Esophagus muscularis mucosa (tissue), 4 donors: ENCODE measurements at places on chromosomes 3 and 15.

- peaks cover 13% of the 10 kb centered on the region for H3K36me3 ChIP-seq
- H3K27ac ChIP-seq = no peak overlapping the region
- peaks cover 15% of the 10 kb centered on the region for H3K4me1 ChIP-seq
- H3K4me3 ChIP-seq = no peak overlapping the region
These were observed 82.5 kb downstream of the RFTN1 start for GRCh38 chr3:16430717-16431630.

GRCh38 chr15:63190769-63191649 is 1.6 kb downstream of the RAB8B start:
- H3K4me3 ChIP-seq = peak overlapping the region; percentile 69
- H3K27me3 ChIP-seq = no peaks in the 10 kb centered on the region
- no peaks in the 10 kb centered on the region for H3K36me3 ChIP-seq
- no peak for DNase-seq
- H3K4me1 ChIP-seq = peaks cover 55% of the 10 kb centered on the region

DNA sequence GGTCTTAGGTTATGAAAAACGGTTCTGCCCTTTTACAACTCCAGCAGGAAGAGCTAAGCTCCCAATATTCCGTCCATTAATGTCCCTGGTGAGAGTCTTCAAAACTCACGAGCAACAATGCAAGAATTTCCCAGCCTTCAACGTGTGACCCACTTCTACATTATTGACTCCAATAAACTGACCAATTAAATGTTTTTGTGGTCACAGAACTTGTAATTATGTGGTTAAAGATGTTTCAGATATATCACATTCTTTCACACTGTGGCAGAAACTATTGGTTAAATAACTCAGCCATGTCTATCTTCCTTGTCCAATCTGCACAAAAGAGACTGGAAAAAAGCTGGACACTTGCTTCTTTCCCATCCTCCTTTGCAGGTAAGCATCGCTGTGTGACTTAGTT is 286.6 kb upstream of the ADAMTS9 start:
- no peak overlapping the region for H3K27ac ChIP-seq
- no peak overlapping the region for H3K4me3 ChIP-seq
- H3K36me3 ChIP-seq = no peaks in the 10 kb centered on the region
- DNase-seq = no peak
- no peaks in the 10 kb centered on the region for H3K27me3 ChIP-seq

GRCh38 chr15:75112278-75112847 is 89.0 kb downstream of the PPCDC start:
- H3K27ac ChIP-seq = no peak overlapping the region
- DNase-seq = no peak
- no peak overlapping the region for H3K4me3 ChIP-seq
- H3K4me1 ChIP-seq = peaks cover 11% of the 10 kb centered on the region
- no peaks in the 10 kb centered on the region for H3K27me3 ChIP-seq
- no peaks in the 10 kb centered on the region for H3K36me3 ChIP-seq

DNA sequence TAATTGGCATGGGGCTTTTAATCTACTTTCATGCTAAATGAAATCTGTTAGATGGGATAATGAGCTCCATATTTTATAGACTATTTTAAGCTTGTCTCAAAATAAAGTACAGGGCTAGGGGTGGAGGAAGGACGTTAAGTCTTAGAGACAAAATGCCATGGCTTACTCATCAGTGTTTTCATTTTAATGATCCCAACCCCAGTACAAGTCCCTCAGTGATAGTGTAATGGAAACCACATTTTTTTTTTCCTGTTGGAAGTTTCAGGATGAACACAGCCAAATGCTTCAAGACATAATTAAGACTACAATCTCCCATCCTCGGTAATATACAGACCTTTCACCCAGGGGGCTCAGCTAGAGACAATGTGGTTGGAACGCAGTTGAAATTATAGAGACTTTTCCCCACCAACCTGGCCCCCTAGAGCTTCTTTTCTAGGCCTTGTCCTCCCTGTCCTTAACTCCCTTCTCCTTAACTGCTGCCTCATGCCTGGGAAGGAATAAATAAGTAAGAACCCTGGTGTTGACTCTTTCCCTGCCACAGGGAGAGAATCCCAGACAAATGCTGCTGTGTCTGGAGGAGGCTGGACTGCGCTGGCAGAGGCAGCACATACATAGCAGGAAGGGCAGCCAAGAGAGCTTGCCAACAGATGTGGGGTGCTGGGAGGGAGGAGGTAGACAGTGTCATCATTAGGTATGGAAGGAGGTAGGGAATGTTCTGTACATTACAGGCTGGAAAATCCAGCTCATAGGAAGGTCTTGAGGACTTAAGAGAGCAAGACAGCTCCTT is 115.4 kb upstream of the ROPN1 start:
- DNase-seq = no peak
- no peak overlapping the region for H3K4me3 ChIP-seq
- H3K27me3 ChIP-seq = no peaks in the 10 kb centered on the region
- H3K36me3 ChIP-seq = no peaks in the 10 kb centered on the region
- H3K27ac ChIP-seq = no peak overlapping the region
- H3K4me1 ChIP-seq = peaks cover 14% of the 10 kb centered on the region

- H3K4me1 ChIP-seq = peaks cover 16% of the 10 kb centered on the region
- no peak overlapping the region for H3K4me3 ChIP-seq
- no peak for DNase-seq
These were observed 84.3 kb downstream of the MTHFS start for GRCh38 chr15:79812541-79812940.

DNA sequence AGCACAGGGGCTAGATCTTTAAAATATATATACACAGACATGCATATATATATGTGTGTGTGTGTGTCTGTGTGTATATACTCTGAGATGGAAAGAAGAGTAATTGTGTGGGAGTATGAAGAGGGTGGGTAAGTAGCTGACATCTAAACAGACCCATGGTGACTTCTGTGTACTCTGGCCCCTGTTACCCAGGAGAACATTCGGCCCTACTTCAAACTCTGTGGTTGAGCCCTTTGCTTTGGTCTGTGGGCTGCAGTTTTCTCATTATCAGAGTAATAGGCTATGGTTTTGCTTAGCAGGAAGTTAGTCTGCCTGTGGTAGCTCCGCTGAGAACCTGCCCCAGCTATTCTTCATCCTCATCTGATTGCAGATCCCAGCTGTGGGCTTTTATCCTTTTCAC is 141.4 kb downstream of the RBPMS2 start:
- no peak overlapping the region for H3K4me3 ChIP-seq
- no peaks in the 10 kb centered on the region for H3K36me3 ChIP-seq
- no peak for DNase-seq
- peaks cover 47% of the 10 kb centered on the region for H3K4me1 ChIP-seq
- H3K27me3 ChIP-seq = no peaks in the 10 kb centered on the region

- H3K27me3 ChIP-seq = no peaks in the 10 kb centered on the region
- no peak overlapping the region for H3K27ac ChIP-seq
- no peak for DNase-seq
These were observed 5.3 kb downstream of the EDEM1 start for GRCh38 chr3:5192571-5193365.
